ENCODE measurements at places on chromosomes 7 and 10.

DNA sequence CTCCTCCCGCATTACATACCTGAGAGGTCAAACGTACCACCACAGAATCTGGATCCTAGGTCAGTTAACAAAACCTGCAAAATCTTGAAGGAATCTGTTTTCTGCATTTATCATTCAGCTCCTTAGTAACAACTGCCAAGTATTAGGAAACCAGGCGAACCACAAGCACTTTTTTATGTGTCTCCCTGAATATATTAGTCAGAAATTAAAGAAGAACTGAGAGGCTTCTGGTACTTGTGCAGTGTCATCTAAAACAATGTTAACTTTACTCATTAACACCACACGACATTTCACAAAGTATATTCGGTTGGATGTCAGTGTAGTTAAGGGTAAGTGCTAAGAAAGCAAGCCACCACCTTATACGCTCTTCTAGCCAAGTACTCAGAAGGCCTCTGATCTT lies 2.5 kb downstream of the CCDC6 start:
- no peak for DNase-seq

- no peak for DNase-seq
Measured at GRCh38 chr7:112546723-112547513, 66.1 kb downstream of the LSMEM1 start.

- DNase-seq, result no peak
Measured at GRCh38 chr10:114822444-114823076, 980 bp downstream of the FHIP2A start.

DNA sequence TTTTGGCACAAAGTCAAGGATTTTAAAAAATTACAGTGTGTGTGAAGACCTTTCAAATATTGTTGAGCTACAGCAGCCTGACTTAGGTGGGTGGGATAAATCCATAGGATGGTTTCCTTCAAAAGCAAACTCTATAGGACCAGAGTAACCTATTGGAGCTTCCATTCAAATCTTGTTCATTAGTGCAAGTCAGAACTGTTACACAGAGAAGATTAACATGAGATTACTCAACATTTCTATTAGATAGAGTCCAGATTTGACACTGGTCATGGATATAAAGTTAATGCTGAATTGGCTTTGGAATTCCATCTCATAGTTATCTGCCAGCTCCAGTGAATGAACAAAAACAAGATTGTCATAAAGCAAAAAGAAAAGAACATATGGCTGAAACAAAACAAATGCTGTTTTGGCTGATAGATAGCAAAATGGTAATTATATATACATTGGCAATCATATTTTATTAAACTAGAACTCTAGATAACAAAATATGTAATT lies 129.6 kb upstream of the SEMA3A start:
- DNase-seq, result no peak

DNA sequence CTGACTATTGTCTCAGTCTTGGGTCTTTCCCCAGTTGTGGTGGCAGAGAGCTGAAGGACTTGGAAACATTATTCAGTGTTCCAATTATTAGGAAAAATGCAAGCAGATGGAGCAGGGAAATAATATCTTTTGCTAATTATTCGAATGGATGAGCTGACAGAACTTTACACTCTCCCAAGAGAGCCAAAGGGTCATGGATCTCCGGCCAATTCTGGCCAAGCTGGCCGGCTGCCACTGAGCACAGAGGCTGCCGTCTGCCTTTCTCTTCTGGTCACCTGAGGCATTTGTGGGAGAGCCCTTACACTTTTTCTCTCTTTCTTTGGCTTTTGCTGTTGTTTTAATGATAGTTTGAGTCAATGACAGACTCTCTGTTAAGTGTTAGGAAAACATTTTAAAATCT lies 22.2 kb upstream of the CNTNAP2 start:
- DNase-seq, result no peak

- no peak for DNase-seq
Measured at GRCh38 chr7:128116740-128117139, 85.5 kb upstream of the LRRC4 start.

DNA sequence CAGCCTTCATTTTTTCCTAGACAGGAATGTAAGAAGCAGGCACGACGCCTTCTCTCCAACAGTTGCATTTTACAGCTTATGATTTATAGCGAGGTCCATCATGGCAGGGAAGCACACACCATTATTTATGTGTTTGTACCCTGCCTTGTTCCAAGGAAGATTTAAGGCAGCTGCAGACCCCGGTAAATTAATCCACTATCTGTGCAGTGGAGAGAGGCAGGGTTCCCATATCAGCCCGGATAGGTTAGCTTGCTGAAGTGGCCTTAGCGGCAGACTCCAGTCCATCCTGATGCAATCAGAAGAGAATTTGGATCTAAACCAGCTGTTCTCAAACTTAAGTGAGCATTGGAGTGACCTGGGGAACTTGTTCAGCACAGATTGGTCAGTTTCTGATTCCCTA lies 359.4 kb downstream of the GALNT17 start:
- no peak for DNase-seq
